ENCODE measurements at places on chromosomes 16 and 17.

DNA sequence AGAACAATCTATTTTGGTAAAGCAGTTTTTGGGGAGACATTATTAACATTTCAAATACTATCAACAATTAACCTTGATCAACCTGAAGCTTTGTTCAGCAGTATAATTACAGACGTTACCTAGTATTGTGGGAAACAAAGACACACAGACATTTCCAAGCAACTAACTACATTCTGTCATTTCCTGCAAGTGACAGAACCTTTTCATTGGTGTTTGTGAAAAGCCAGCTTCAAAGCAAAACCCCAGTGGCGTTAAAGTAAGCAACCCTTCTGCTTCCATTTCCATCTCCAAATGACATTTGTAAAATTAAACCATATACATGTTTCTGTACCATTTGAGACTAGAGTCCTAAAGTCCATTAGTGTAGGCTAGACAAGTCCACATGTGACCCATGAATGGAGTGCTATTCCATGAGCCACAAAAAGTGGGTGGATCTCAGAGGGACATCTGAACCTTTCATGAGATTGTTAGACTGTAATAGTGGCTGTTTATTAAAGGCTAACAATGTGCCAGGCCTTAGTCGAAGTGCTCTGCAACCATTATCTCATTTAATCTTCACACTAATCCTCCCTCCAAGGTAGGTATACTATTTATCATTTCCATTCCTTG, 101.2 kb downstream of the SSH2 start:
- no peak for DNase-seq

DNA sequence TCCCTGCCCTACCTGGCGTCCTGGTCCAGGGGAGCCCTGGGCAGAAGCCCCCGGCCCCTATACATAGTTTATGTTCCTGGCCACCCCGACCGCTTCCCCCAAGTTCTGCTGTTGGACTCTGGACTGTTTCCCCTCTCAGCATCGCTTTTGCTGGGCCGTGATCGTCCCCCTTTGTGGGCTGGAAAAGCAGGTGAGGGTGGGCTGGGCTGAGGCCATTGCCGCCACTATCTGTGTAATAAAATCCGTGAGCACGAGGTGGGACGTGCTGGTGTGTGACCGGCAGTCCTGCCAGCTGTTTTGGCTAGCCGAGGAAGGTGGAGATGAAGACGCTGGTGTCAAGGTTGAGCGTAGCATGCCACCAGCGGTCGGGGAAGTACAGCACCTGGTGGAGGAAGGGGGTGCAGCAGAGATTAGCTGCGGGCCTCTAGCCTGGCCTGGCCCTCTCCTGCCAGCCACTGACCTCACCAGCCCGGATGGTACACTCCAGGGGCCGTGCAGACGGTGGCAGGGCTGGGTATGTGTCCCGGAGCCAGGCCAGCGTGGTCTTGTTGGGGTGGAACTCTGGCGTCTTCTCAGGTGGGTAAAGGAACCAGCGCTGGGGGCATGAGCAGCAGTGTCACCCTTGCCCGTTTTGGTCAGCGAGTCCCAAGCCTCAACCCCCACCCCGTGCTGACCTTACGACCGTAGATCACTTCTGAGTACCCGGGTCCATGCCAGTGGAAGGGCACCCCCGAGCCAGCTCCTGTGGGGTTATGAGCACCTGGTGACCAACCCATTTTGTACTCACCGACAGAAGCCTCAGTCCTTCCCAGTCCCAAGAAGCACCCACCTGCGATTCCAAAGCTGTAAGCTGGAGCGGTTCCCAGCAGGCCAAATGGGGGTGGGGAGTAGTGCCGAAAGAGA, 1.4 kb downstream of the JMJD8 start:
- no peak for DNase-seq

DNA sequence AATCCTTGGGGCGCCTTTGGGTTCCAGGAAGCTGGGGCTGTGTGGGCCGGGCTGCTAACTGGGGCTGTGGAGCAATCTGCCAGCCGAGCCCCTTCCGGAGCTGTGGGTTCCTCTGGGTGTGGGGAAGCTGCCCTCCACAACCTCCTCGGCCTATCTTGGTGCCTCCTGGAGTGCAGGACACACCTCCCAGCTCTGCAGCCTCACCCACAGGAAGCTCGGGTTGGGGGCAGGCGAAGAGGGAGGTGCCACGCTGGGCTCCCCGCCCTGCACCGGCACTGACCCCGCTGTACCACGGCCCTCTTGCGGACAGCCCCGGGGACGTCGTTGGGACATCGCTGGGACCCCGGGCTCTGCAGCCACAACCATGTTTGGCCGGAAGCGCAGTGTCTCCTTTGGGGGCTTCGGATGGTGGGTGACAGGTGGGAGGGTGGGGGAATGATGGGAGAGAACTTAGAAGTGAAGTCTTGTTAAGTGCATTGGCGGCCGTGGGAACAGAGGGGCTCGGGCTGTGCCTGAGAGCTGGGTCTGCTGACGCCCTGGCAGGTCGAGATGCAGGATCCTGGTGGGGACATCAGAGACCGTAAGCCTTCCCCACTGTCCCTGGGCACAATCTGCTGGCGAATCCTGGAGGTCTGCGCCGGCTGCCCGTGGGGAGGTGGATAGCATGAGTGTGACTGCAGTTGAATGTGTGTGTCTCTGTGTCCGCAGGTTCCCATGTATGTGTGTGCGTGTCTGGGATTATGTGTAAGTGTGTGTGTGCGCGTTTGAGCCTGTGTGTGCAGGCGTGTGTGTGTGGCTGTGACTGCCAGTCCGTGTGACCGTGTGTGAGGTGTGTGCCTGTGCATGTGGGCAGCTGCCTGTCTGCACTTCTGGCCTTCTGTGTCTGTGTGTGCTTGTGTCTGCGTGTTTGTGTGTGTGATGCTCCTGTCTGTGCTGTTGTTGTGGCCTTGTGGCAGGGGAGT, at the start of gene RAP1GAP2:
Gene RAP1GAP2, plus strand, starts transcription at position 275 of the 962 bp plus-strand sequence. Its CDS starts 90 bp downstream, at position 365.
- DNase-seq: peak; percentile 54

- no peak for DNase-seq
These were observed 112.5 kb downstream of the WWOX start for GRCh38 chr16:78211946-78212345.

DNA sequence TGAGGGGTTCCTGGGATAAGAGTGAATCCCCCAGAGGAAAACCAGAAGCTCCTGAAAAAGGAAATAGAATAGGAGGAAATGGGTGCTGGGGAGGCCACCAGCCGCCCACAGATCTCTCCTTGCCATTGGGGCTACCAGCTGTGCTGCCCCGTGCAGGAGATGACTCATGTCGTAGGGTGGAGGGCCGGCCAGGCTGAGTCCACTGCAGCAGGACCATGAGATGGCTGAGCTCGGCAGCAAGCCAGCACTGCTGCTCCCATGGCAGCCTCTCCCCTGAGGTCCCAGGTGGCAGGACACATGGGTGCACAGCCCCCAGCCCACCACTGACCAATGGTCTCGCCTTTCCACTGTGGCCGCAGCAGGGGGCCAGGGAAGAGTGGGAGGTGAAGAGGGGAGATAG, 95.5 kb downstream of the GNAO1 start:
- no peak for DNase-seq

GRCh38 chr17:57045868-57046704, 39.0 kb upstream of the AKAP1 start:
- no peak for DNase-seq

- peak; percentile 8 for DNase-seq
These were observed 13.4 kb upstream of the CRISPLD2 start for GRCh38 chr16:84806256-84806889.

- peak; percentile 82 for DNase-seq
These were observed 34.1 kb downstream of the TK2 start for GRCh38 chr16:66515596-66516508.

DNA sequence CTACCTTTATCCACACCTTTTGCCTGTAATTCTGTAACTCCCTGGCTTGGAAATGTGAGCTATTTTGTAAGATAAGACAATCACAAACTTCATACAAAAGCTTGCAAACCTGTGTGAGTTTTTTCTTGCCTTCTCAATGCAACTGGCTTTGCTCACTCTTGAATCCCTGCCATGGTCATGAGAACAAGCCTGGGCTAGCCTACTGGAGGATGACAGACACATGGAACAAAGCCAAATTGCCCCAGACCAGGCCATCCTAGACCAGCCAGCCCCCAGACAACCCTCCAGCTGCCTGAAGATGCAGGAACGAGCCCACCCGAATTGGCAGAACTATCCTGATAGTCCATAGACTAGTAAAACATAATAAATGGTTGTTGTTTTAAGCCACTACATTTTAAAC, 466.6 kb upstream of the ERCC4 start:
- DNase-seq: no peak

- DNase-seq: no peak
These were observed 98.9 kb downstream of the ZNF423 start for GRCh38 chr16:49756775-49757558.

DNA sequence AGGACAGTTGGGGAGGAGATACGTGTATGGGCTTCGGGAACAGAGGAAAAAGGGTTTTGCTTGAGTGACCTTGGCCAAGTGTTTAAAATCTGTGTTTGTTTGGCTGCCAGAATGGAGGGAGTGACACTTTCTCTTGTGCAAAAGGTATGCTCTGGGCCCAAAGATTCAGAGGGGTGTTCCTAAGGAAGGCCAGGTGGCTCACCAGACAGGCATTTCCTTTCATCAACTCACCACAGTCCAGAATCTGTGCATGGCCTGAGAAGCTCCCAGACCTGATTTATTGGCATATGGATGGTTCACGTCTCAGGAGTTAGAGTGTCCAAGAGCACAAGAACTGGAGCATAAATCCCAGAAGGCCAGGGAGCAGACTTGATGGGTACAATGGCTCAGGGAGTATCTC, 53.4 kb upstream of the NLK start:
- no peak for DNase-seq

DNA sequence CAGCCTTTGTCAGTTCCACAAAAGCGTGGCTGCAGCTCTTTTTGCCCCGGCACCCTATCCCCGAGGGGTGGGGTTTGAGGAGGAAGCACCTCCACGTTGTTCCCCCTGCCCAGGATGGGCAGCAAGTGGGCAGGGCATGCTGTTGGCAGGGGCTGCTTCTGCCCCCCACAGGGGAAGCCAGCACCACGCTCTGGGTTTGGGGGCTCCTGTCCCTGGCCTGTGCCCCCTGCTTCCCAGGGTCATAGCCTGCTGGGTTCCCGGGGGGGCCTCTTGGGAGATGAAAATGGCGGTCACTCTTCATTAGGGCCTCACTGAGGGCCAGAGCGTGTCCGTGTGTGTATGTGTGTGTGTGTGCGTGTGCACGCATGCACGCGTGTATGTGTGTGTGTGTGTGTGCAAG, 22.8 kb downstream of the LASP1 start:
- DNase-seq: no peak

DNA sequence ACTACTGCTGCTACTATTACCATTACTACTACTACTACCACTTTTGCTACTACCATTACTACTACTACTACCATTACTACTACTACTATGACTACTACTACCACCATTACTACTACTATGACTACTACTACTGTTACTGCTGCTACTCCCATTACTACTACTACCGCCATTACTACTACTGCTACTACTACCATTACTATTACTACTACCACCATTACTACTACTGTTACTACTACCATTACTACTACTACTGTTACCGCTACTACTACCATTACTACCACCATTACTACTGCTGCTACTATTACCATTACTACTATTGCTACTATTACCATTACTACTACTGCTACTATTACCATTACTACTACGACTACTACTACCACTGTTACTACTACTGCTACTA, 209.1 kb downstream of the IRF8 start:
- DNase-seq: no peak

DNA sequence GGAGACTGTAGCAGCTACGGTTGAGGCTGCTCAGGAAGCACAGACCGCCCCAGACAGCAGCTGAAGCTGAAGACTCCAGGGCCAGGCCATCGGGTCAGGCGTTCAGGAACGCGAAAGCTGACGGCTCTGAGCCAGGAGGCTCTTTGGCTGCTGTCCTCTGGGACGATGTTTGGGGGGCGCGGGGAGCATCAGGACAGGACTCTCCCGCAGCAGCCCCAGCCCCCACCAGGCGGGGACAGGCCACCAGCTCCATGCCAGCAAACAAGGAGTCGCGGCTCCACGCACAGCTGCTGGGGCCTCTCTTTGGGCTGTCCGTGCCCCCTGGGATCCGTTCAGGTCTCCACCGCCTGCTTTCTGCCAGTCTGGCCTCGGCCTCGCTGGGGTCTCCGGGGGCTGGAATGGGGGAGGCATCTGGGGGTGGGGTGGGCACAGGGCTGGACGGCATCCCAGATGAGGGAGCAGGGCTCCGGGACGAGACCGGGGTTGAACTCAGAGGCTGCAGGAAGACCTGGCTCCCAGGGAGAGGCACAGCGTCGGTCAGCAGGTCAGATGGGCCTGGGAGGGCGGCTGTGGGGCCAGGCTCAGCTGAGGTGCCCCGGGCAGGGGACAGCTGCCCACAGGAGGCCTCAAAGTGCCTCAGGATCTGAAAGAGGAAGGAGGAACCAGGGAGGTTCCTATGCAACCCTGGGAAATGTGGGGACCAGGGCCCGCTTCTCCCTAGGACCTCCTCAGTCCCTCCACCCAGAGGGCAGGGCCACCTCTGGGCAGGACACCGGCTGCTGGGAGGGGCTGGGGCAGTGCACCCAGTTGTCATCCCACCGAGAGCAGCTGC, 6.3 kb upstream of the CEP131 start:
- DNase-seq: no peak

DNA sequence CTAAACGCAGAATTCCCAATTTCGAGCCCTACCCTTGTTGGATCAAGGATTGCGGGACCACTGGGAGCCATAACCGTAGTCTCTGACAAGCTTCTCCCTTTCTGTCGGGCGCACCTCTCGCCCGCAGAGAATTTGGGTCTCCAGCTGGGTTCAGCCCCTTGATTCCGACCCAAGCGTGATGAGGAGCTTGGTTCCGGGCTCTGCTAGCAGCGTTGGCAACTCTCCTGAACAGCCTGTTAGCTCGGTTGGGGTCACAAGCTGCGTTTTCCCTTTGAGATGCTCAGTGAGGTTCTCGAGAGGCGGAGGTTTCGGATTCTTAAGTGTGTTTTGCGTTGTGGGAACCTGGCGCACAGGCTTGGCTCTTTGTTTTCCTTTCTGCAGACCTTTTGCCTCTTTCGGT, 655 bp downstream of the ATXN1L start:
- DNase-seq: no peak

DNA sequence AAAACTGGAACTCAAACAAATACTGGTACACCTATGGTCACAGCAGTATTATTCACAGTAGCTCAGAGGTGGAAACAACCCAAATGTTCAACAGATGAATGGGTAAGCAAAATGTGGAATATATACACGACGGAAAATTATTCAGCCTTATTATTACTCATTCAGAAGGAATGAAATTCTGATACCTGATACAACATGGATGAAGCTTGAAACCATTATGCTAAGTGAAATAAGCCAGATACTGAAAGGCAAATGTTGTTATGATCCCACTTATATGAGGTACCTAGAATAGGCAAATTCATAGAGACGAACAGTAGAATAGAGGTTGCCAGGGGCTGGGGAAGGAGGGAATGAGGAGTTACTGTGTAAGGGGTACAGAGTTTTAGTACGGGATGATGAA, 27.1 kb upstream of the MYLK3 start:
- DNase-seq: no peak

Measured in NCI-H460 (cell line).